ENCODE measurements at places on chromosomes 6 and 20.

- no peak for DNase-seq
These were observed 177.6 kb downstream of the SASH1 start for GRCh38 chr6:148520109-148520841.

- DNase-seq = no peak
These were observed 18.0 kb upstream of the SIRPB2 start for GRCh38 chr20:1509237-1509636.

GRCh38 chr20:39839399-39840119, 849.5 kb downstream of the MAFB start:
- no peak for DNase-seq

GRCh38 chr6:31878726-31879125, at the start of gene SLC44A4:
TSS of gene SLC44A4 (minus strand) at chr6:31878997. CDS start at chr6:31878980, 17 bp downstream.
- no peak for DNase-seq

- DNase-seq = no peak
These were observed 99.5 kb downstream of the PRDM1 start for GRCh38 chr6:106185615-106186014.

DNA sequence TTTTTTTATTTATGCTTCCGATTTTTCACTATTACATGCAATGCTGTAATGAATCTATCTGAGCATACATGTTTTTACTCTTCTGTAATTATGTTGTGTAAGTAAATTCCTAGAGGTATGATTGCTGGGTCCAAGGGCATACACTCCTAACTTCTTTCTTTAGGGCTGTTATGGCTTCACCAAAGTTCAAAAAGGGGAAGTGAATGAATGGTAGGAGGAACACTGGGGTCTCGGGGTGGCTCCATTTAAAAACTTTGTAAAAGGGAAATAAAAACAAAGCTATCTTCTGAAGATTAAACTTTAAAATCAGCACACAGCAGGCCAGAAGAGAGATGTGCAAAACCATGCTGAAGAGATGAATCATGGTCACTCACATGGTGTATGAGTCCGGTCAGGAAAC, 289.1 kb upstream of the SUPT3H start:
- DNase-seq = no peak

DNA sequence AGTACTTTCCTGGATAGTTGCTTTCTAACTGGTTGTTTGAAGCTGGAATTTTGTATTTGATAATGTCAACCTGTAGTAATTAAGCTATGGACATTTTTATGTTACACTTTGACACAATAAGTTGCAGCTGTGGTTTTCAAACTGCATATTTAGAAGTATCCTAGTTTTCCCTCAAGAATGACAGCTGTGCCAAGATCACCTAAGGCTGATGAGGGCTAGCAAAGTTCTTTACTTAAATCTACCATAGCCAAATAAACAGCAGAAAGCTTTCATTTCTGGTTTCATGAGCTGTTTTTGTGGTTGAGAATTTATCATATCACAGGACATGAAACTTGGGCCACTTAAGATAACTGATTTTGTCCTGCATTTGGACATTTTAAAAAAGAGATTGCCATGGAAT, 30.6 kb downstream of the FAM229B start:
- no peak for DNase-seq

GRCh38 chr20:51469046-51469445, 73.5 kb downstream of the NFATC2 start:
- DNase-seq = no peak

- no peak for DNase-seq
These were observed 575.2 kb upstream of the SYNCRIP start for GRCh38 chr6:86217906-86218305.

DNA sequence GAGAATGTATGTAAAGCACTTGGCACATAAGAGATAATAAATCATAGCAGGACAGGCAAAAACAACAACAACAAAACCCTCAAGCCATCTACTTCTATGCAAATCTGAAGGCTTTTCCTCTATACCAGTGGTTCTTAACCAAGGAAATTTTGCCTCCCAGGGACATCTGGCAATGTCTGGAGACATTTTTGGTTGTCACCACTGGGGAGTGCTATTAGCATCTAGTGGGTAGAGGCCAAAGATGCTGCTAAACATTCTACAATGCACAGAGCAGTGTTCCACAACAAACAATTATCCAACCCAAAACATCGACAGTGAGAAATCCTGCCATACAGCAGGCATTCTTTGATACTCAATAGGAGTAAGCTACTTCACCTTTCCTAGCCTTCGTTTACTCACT, 28.2 kb downstream of the NDRG3 start:
- DNase-seq = no peak

- no peak for DNase-seq
These were observed 492.9 kb downstream of the PRKN start for GRCh38 chr6:162234631-162235030.

DNA sequence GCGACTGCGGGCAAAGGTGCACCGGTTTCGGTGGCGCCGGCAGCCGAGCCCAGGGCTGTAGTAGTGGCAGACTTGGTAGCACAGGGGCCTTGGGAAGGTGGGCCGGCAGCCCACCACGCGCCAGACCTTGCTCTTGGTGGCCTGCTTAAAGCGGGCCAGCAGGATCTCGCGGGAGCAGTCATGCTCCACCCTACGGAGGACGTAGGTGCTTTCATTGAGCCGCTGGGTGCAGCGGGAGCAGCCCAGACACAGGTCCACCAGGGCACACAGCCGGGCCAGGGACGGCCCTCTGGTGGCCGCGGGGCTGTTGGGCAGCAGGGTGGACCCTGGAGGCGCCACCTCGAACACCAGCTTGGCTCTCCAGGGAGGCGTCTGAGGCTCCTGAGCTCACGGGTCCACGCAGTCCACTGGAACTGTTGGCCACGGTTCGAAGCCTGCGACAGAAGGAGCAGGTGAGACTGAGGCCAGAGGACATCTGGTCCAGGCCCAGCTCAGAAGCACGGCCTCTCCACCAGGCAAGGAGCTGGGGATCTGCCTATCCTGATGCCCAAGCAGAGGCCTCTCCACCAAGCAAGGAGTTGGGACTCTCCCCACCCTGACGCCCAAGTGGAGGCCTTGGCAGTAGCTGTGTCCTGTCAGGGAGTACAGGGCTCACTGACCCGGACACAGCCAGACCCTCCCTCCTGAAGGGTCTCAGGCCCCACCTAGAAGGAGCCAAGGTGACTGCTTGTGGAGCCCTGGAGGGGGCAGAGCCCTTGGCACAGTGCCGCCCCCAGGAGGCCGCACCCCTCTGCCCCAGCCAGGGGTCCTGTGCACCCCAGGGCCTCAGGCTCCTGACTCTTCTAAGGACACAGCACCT, 1.0 kb downstream of the HELZ2 start:
- no peak for DNase-seq

DNA sequence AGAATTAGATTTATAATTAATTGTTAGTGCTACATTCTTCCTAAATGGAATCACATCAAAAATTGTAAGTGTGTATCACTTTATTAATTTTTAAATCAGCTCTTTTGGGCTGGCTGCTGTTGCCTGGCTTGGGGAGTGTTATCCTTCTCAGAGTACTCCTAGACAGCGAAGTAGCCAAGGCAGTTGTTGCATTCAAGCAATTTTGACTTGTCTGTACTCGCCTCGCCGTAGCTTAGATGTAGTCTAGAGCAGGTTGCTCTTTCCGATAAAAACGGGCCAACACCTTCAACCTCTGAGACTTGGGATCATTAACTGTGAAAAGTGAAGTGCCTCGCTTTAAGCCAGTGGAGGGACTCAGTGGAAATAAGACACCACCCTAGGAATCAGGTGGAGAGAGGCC, 151.3 kb downstream of the FARS2 start:
- no peak for DNase-seq

DNA sequence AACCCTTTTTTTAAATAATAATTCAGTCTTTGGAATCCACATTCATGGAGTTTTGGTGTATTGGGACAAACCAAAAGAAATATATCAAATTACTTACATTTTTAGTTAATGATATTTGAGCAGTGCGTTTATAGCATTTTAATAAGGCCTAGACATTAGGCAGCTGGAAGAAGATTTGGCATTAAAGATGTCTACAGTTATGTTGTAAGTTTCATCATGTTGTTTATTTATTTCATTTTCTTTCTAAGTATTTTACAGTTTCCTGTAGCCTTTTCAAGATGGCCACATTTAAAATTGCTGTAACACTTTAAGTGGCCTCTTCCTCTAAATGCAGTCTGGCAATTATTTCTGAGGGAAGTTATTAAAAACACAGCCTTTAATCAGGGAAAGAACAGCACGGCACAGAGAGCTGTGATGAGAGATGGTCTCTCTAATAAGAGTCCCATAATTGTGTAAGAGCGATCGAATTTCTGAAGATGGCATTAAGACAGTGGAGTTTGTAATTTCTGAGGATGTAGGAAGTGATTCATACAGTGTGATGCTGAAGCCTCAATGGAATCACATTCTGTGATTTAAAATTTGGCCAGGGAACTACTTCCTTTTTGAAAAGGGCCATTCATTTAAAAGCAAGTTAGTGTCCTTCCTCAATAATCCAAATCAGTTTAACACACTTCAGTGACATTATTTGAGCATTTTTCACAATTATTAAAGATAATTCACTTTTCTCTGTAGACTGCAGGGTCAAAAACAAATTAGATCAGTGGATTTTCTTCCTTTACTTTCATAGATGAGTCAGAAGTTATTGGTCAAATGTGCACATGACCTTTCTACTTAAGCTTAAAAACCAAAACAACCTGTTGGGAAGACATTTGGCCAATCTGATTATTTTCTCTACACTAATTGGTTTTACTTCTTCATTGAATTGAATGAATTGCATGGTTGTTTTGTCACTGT, 52.4 kb upstream of the EDN3 start:
- no peak for DNase-seq

DNA sequence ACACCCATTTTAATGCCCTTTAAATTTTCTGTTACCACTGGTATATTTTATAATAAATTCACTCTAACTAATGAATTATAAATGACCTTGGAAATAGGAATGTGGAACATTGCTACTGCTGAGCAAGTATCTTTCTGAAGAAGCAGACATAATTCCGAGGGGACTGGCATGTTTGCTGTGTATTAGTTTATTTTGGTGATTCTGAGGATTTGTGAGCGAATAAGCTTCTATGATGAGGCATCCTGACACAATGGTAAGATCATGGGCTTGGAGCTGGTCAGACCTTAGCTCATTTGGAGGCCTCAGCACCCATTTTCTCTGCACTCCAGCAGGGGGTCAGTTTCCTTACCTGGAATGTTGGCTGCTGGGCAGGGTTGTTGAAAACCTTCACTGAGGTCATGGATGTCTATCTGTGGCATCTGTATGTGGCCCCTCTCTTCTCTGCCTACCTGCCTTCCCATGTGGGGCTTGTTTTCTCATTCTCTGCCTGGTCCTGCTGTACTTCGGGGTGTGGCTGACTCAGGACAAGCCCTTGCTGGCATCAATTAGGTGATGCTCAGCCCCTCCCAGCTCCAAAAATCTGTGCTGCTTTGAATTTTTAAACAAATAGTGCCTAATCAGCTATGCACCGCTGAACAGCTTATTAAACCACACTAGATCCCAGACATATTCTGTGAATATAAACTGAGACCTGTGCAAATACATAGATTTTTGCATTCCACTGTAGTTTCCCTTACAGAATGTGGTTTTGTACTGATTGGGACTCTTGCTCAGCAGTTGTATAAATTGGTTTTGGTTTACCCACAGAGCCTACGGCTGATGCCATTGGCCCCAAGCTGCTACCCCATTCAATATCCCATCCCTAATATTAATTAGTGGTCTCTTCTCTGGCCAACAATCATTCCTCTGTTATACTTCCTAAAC, 10.7 kb downstream of the ARID1B start:
- no peak for DNase-seq

GRCh38 chr6:153538491-153538890, 407.4 kb upstream of the RGS17 start:
- DNase-seq = no peak

DNA sequence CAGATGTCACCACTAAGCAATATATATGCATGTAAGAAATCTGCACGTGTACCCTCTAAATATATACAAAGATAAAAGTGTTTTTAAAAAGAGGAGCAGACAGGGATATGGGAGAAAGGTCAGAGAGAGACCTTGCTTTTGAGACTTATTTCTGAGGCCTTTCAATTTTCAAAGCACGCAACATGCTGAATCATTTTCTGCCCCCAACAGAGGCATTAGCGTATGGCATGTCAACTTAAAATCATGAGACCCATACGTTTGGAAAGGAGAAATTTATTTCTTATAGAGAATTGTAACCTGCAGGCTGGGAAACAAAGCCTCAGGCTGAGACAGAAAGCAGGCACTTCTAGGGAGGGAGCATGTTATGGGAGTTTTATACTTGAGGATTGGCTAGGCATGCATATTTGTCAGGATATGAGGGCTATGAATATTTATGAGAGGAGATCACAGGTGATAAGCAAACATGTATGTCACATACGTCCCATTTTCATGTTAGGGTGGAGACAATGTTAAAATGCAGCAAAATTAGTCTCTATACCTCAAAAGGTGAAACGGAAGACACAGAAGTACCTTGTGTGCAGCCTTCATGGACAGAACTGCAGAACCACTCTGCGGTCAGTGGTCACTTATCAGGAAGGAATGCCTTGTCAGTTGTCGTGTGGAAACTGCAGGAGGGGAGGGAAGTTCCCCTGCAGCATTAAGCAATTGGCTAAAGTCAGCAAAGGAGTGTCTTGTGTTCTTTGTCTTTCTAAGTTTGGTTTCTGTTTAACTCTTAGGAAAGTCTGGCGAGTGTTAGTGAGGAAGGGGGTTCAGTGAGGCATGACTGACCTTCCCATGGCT, 6.3 kb upstream of the GABRR2 start:
- no peak for DNase-seq

DNA sequence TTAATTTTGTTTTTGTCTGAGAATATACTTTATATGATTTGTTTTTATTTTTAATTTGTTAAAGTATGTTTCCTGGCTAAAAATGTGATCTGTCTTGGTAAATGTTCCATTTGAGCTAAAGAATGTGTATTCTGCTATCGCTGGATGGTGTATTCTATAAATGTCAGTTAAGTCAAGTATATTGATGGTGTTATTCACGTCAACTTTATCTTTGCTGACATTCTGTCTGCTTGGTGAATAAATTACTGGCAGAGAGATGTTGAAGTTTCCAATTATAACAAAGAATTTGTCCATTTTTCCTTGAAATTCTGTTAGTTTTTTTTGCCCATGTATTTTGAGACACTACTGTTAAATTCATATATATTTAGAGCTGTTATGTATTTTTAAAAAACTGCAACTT, 1131.8 kb upstream of the GJE1 start:
- no peak for DNase-seq

GRCh38 chr6:37867756-37868446, 48.4 kb downstream of the ZFAND3 start:
- no peak for DNase-seq

DNA sequence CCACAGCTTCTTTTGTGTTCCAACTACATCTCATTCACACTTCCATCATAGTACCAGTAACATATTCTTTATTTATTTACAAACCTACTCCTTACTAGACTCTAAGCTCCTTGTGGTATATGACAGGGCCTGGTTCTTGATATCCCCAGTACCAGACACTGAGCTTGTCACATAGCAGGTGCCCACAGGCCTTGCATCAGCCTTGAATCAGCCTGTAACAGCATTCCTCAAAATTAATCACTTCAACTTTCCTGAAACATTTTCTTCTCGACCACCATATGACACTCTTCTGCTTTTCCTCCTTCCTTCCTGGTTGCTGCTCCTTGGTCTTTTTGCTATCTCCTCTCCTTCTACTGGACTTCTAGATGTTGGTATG, 24.7 kb upstream of the SRPK1 start:
- no peak for DNase-seq

All from iPS DF 6.9 (cell line).